ENCODE measurements at places on chromosomes 7 and 10. TPM values are rescaled to one million over a fixed set of nuclear protein-coding genes. Genes with fewer than 3 reads are reported as not detected.

Gene EPHB6
- 28.9 TPM for total RNA-seq

Gene HOXA4
- 55.9 TPM for total RNA-seq

Gene SIRT1
- total RNA-seq, result 25.2 TPM

Gene ACBD7
- 3.1 TPM for total RNA-seq

Gene ST7
- 43.8 TPM for total RNA-seq
